Putamen (tissue), 1 donor: ENCODE measurements at places on chromosomes 5 and 9.
A peak's percentile ranks its signal among the peaks of the same experiment; 100 is the strongest.

DNA sequence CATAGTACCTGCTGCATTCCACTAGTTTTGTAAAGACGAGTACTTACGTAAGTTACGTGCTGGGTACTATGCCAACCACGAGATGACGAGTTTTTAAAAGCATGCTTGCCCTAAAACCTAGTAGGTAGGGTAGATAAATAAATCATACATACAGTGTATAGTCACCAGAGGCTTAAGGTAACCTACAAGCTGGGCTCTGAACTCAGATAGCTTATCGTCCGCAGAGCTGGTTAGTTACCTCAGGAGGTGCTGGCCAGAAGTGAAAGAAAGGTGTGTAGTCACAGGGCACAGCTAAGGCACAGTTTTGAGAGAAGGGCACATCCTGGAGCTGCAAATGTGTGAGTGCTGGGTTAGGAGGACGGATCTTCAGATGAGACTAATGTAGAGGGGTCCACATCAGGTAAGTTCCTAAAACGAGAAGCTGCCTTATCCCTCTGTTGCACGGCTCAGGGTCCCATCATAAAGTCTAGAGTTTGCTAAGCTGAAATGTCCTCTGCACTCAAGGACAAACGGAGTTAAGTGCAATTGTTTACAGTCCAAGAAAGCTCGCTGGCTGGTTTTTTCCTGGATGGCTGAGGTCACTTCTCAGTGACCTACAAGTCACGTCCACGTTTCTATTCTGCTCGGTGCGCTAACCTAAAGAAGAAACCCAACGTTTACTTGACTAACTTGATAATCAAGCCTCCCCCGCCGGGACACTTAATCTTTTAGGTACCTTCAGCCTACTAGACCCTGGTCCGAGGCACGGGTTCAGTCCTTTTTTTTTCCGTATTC is 1.1 kb upstream of the SNX24 start:
- no peak for DNase-seq

- DNase-seq = no peak
Observed at GRCh38 chr5:33166522-33166921, 274.2 kb upstream of the TARS1 start.

- DNase-seq = peak; percentile 39
Observed at GRCh38 chr5:160118349-160119141, 705 bp downstream of the PWWP2A start.

- DNase-seq = no peak
Observed at GRCh38 chr5:72151169-72151568, 43.9 kb downstream of the MAP1B start.

- DNase-seq = no peak
Observed at GRCh38 chr5:144395704-144396103, 225.0 kb downstream of the KCTD16 start.

DNA sequence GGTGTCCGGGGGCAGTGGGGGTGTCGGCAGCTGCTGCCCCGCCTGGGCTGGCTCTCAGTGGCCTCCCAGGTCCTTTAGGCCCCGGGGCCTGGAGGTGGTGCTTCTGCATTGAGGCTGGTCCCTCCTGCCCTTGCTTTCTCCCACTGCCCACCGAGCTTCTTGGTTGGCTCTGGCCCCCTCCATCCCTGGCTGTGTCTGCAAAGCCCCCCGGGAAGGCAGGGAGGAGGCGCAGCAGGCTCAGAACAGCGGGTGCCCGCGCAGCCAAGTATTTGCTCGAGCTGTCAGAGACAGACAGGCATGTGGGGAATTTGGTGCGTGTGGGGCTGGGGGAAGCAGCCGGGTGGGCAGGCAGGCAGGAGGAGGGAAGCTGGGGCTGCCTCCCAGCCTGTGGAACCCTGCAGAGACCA is 11.5 kb downstream of the CXXC5 start:
- DNase-seq = no peak

DNA sequence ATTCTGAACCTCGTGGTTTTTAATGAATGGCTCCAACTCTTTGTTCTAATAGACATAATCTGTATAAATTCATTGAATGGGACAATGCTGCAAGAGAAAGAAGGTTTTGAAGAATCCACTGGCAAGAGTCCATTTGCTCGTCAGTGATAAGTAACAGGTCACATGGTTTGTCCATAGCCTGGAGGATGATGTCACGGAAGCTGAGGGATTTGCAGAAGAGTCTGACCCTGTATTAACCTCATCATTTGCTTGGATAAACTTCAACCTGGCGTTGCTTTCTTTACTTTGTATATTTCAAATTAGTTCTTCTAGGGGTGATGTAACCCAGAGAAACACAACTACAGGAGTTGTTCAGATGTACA is 197.4 kb downstream of the GAS1 start:
- DNase-seq = peak; percentile 18

GRCh38 chr5:84069608-84070179 is 315.0 kb downstream of the EDIL3 start:
- DNase-seq = no peak

DNA sequence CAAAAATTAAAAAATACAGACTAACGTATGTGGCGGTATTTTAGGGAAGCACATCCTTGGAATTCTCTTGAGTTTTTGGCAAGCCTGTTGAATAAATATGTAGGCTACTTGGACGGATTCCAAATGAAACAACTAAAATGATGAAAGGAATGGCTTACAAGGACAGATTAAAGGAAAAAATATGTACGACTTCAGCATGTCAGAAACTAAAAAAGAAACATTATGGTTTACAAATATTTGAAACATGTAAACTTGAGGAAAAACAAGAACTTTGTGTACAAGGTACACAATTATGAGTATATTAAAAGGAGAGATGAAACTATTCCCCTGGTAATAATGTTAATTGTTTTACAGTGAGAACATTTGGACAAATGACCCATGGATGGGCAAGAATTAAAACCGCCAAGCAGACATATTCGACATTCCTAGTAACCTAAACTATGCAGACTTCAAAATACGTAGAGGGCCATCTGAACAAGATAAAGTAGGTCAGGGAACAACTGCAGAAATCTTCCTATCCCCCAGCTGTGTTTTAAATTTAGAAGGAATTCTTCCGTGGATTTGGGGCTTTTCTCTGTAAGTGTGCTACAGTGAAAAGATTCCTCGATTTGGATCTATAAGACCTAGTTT is 12.5 kb downstream of the EDIL3 start:
- no peak for DNase-seq

DNA sequence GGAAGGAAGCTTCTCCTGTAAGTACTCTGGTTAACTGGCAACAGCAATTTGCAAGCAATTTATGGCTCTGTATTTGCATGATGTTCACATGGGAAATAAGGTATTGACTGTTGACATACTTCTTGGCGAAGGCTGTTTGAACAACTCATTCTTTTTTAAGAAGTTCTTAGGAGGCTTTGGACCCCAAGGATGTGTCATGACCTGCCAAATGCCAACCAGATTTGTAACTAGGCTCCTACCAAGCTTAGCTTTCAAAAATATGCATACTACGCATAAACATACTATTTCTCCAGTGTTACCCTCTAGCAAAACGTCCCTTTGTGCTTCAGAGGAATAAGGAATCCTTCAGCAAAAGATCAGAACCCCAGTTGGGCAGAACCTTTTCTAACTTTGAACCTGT is 165.2 kb upstream of the MSX2 start:
- DNase-seq = no peak

GRCh38 chr9:126173929-126174328 is 152.7 kb upstream of the MVB12B start:
- no peak for DNase-seq

DNA sequence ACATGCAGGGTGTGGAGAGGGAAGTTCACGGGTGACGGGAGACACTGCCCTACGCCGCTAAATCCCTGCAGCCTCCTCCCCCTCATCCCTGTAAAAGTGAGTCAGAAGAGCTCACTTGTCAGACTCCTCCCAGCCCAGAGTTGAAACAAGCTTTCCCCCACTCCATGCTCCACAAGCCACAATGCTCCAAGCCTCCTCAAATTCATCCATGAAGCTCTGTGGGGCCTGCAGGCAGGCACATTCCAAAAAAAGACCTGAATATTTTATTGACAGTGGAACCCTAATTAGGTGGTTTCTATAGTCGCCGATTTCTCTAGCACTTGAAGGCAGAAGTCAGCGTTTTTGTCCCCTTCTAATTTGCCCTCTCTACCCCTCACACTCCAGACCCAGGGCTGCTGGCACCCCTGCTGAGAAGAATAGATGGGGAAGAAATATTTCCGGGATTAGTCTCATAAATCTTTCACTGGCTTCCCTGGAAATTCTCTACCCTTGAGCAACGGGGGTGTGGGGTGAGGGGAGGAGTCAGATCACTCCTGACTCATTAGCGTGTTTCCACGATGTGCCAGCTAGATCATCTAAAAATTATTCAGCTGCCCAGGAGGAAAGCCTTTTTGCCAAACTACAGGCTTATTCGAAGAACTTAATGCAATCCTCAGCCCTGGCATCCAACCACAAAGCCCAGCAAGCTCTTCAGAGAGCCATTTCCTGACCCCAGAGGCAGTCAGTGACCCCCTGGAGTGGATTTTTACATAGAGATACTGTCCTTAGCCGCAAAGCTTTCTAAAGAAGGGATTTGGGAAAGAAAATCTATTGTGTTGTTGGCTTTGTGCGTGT is 97.1 kb downstream of the ENC1 start:
- DNase-seq = peak; percentile 33

DNA sequence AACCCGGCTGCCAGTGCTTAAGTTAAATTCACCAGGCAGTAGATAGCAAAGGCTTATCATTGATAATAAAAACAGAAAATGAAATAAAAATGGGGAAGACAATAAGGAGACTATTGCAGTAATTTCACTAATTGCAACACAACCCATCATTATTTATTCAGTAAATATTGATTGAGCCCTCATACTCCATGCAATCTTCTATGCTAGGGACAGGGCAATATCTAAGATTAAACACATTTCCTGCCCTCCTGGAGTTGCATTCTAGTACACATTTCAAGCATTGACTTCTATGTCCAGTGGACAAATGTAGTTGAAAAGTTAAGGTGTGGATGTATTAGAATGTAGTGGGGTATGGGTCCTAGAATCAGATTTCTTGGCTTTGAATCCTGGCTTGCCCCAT is 12.8 kb downstream of the MEGF10 start:
- no peak for DNase-seq

- no peak for DNase-seq
Observed at GRCh38 chr9:846852-847251, 5.4 kb downstream of the DMRT1 start.

DNA sequence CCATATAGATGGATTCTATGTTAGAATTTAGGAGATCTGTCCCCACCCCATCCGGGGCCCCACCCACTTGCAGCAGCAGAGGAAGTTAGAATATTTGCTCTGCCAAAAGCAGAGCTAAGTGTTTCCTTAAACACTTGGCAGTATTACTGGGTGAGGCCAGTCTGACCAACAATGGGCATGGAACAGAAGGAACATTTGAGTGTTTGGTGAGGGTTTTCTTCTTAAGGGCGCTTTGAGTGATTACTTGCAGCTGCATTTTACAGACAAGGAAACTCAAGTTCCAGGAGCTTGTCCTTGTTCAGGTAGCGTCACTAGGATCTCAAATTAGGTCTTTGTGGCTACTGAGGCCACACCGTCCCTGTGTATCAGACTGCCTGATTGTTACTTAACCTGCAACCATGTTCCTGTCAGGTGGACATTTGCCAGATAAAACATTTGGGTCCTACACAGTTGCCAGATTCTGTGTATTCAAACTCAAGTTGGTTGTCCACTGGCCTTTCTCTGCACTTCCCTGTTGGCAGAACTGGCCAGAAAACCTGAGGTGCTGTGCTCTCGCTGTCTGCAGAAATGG is 59.3 kb downstream of the SLC46A2 start:
- DNase-seq = no peak

- no peak for DNase-seq
Observed at GRCh38 chr5:133400831-133401351, 211.4 kb downstream of the FSTL4 start.

DNA sequence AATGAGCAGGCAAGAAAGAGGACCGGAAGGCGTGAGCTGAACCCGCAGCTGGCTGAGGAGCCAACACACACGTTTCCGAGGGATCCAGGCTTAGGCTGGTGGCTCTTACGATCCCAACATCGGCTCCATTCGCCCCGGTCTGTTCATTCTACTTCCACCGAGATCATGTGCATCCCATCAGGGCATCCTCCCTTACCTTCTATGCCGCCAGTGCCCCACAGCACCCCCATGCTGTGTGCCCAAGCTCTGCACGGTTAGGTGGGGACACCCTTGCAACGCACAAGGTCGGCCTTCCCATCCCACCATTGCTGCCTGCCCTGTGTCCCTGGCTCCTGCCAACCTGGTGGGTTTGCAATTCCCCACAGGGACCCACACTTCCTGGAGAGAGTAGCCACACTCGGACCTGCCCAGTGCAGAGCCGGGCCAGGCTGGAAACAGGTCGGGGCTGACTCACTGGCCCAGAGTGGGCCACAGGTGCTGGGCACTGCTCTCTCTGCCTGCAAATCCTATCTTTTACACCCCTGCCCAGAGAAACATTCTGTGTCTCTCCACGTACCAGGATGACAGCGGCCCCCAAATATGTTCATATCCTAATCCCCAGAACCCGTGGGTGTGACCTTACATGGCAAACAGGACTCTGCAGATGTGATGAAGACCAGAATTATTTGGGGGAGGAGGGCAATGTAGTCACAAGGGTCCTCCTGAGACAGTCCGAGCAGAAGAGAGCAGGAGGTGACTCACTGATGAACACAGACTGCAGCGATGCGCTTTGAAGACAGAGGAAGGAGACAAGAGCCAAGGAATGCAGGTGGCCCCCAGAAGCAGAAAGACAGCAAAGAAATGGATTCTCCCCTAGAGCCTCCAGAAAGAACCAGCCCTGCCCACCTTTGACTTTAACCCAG is 182.2 kb downstream of the AUH start:
- DNase-seq = no peak

- DNase-seq = no peak
Observed at GRCh38 chr5:6552612-6553011, 80.2 kb downstream of the NSUN2 start.

GRCh38 chr5:74452856-74453255 is 187.7 kb downstream of the ENC1 start:
- no peak for DNase-seq

GRCh38 chr9:26768145-26768544 is 124.5 kb downstream of the CAAP1 start:
- no peak for DNase-seq

- no peak for DNase-seq
Observed at GRCh38 chr5:68515514-68515913, 300.0 kb downstream of the PIK3R1 start.
